Activated CD8-positive, alpha-beta T cell treated with anti-CD3 and anti-CD28 coated beads, Interleukin-2, amount 10 ng/mL, durations not matched to agents 7 days and 5 days (primary cell): ENCODE measurements at places on chromosomes 16 and 17.

DNA sequence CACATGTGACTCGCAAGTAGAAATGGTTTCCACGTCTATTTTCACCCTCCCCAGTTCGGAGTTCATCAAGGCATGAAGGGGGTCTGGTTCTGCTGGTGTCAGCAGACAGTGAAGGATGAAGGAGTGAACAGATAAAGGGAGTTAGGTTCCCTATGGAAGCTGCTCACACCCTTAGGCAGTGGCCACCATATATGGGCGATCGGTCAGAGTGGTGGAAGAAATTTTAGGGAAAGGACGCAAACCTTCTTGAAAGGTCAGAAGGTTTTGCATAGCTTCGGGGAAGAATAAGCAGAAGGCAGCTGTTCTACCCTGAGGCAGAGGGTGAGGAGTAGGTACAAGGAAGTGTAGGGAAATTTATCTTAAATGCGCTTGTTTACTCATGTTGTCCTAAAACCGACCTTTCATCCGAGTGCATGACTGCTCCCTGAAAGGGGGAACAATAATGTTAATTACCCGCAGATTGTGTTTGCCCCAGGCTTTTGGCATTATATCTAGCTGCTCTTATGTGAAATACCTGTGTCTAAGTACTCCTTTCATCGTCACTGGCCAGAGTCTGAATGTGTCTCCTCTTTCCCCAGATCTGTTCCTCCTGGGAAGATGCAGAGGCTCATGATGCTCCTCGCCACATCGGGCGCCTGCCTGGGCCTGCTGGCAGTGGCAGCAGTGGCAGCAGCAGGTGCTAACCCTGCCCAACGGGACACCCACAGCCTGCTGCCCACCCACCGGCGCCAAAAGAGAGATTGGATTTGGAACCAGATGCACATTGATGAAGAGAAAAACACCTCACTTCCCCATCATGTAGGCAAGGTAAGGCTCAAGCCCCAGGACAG is 12.5 kb downstream of the CDH5 start:
- DNase-seq, result no peak
- H3K36me3 ChIP-seq, result no peaks in the 10 kb centered on the region
- H3K4me1 ChIP-seq, result no peaks in the 10 kb centered on the region
- no peak overlapping the region for H3K27ac ChIP-seq

- no peak overlapping the region for H3K4me3 ChIP-seq
- H3K4me1 ChIP-seq, result peaks cover 19% of the 10 kb centered on the region
- H3K27ac ChIP-seq, result peak overlapping the region; percentile 46
Observed at GRCh38 chr17:74452033-74452840, 14.2 kb upstream of the CD300A start.

- H3K4me3 ChIP-seq, result no peak overlapping the region
- no peak for DNase-seq
- H3K36me3 ChIP-seq, result no peaks in the 10 kb centered on the region
- H3K27ac ChIP-seq, result no peak overlapping the region
- H3K4me1 ChIP-seq, result no peaks in the 10 kb centered on the region
- peaks cover 4% of the 10 kb centered on the region for H3K27me3 ChIP-seq
Observed at GRCh38 chr17:64698725-64699124, 36.6 kb upstream of the SMURF2 start.

- H3K4me1 ChIP-seq, result peaks cover 2% of the 10 kb centered on the region
- no peaks in the 10 kb centered on the region for H3K36me3 ChIP-seq
- DNase-seq, result no peak
- peaks cover 25% of the 10 kb centered on the region for H3K27me3 ChIP-seq
- no peak overlapping the region for H3K4me3 ChIP-seq
Observed at GRCh38 chr17:32256012-32256700, 9.5 kb upstream of the RHBDL3 start.

DNA sequence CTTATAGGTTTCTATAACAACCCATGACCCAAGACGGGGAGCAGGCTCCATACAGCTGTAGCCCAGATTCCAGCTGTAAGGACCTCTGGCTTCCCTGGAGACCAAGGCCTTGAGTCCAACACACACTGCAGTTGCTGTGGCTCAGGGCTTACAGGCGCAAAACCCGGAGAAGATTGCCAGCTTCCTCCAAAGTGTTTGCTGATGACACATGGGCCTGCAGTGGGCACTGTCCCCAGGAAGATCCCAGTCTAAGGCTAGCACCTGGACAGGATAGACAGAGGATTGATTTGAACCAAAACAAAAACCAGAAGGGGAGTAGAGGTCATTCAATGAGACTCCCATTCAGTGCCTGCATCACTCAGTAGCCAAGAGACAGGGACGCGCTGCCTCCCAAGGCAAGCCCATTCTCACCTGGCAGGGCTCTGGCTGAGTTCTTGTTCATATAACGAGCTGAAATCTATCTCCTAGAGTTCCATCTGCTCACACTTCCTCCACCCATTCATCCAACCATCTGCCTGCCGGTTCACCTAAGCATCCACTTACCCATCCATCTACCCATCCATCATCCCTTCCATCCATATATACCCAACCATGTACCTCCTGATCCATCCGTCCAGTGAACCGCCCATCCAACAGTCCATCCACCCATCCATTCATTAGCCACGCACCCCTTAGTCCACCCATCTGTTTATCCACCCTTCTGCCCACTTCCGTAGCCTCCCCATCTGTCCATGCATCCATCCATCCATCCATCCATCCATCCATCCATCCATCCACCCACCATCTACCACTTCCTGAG is 10.2 kb downstream of the RAB11FIP4 start:
- H3K27ac ChIP-seq, result no peak overlapping the region
- DNase-seq, result no peak
- no peak overlapping the region for H3K4me3 ChIP-seq
- H3K27me3 ChIP-seq, result peaks cover 6% of the 10 kb centered on the region
- H3K36me3 ChIP-seq, result no peaks in the 10 kb centered on the region
- H3K4me1 ChIP-seq, result no peaks in the 10 kb centered on the region

- no peaks in the 10 kb centered on the region for H3K27me3 ChIP-seq
- H3K36me3 ChIP-seq, result no peaks in the 10 kb centered on the region
- H3K4me3 ChIP-seq, result no peak overlapping the region
- no peak overlapping the region for H3K27ac ChIP-seq
- no peak for DNase-seq
Observed at GRCh38 chr16:6131526-6132050, 1034.0 kb upstream of the EEF2KMT start.

DNA sequence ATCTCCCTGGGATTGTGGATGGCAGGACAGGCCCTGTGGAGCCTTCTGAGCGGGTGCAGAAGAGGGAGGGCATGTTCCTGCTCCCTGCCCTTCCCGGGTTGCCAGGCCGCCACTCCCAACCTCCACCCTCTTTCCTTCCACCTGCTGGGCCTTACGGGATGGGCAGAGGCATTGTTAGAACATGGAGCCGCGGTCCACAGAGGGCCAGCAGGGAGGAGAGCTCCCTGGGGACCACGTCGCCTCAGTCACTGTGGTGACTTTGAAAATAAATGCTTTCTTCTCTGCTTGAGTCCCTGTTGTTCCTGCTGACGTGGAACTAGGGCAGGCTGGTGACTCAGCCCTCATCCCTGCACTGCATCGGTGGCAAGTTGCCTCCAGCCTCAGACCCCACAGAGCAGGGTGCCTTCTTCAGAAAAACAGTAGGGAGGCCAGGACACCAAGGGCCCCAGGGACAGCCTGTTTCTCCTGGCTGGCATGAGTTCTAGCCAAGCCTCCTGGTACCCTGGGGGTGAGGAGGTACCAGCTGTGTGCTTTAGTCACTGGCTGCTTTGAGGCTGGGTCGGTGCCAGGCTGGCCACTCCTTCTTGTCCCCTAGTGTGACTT is 224.9 kb downstream of the SEC14L1 start:
- peaks cover 55% of the 10 kb centered on the region for H3K4me1 ChIP-seq
- H3K27ac ChIP-seq, result no peak overlapping the region
- no peak overlapping the region for H3K4me3 ChIP-seq
- no peak for DNase-seq
- H3K27me3 ChIP-seq, result peaks cover 10% of the 10 kb centered on the region
- no peaks in the 10 kb centered on the region for H3K36me3 ChIP-seq

DNA sequence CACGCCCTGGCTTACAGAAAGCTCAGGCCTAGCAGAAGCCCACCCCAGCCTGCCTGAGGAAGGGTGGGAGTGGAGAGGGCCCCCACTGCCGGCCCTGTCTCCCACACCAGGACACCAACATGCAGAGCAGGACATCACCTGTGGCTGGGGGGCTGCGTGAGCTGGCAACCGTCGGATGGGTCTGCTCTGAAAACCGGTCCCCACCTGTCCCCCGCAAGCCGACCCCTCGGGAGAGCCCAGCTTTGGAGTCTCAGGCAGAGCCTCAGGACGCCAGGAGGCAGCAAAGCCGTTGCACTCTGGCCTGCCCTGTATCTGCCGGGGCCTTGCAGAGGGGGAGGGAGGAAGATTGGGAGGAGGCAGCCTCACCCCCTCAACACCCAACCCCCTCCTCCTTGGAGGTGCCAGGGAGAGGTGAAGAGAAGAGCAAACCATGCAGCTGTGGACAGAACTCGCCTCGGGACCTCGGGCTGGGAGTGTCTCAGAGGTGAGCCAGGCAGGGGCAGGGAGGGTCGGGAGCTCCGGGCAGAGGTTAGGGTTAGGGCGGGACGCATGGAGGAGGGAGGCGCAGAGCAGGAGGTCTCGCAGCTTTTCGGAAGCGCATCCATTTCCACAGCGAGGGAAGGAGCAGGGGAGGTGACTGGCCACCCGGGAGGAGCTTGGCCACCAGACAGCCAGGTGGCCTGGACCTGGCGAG is 30.4 kb upstream of the ZC3H18 start:
- peaks cover 2% of the 10 kb centered on the region for H3K27me3 ChIP-seq
- no peak overlapping the region for H3K27ac ChIP-seq
- no peak overlapping the region for H3K4me3 ChIP-seq
- no peak for DNase-seq

DNA sequence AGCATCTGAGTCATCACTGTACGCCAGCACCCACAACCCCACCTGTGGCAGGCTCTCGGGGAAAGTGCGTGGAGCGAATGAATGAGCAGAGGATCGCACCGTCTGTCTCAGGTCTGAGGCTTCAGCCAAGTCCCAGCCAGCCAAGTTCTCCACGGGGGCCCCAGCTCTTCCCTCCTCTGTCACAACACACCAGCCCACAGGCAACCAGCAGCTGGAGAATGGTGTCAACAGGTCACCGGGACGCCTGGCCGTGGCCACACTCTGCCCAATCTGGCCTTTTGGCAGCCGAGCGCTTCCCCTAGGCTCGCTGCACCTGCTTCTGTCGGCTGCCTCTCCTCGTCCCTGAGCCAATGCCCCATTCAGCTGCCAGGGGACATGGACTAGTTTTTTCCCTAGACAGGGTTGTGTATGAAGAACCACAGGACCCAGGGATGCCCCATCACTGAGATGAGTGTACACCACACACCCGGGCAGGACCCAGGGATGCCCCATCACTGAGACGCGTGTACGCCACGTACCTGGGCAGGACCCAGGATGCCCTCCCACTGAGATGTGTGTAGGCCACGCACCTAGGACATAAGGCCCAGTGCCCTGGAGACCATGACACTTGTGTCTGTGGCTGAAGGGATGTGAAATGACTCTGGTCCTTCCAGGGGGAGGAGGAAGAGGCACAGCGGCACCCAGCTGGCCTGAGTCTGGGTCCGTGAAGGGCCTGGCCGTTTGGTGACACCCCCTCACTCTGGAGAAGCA is 52.8 kb downstream of the ABR start:
- H3K4me1 ChIP-seq, result peaks cover 10% of the 10 kb centered on the region
- peaks cover 2% of the 10 kb centered on the region for H3K27me3 ChIP-seq
- H3K27ac ChIP-seq, result no peak overlapping the region
- H3K4me3 ChIP-seq, result no peak overlapping the region

DNA sequence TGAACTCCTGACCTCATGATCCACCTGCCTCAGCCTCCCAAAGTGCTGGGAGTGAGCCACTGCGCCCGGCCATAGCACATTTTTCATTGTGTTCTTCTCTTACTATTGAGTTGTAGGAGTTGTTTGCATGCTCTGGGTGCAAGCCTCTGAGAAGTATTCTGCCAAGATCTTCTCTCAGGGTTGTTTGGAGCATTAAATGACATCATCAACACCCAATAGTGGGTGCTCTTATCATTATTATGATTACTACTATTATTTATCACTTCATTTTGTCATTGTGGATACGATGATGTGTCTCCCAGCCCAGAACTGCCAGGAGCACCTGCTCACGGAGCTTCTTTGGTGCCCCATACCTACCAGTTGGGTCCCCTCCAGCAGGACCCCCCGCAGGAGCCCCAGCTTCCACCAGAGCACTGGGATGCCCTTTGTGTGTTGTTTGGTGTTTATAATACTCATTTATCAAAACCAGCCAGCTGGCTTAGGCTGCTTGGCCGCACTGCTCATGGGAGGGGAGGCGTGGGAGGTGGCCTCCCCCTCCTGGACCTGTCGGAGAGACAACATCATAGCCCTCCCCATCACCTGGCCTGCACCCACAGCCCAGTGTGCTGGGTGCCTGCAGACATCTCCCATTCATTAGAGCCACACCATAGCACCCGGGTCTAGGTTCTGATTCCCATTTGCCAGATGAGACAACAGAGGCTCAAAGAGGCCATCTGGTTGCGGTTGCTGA is 12.9 kb upstream of the MAP2K3 start:
- no peaks in the 10 kb centered on the region for H3K36me3 ChIP-seq
- DNase-seq, result no peak
- H3K27ac ChIP-seq, result no peak overlapping the region
- H3K4me3 ChIP-seq, result no peak overlapping the region
- H3K4me1 ChIP-seq, result peaks cover 36% of the 10 kb centered on the region
- H3K27me3 ChIP-seq, result no peaks in the 10 kb centered on the region

DNA sequence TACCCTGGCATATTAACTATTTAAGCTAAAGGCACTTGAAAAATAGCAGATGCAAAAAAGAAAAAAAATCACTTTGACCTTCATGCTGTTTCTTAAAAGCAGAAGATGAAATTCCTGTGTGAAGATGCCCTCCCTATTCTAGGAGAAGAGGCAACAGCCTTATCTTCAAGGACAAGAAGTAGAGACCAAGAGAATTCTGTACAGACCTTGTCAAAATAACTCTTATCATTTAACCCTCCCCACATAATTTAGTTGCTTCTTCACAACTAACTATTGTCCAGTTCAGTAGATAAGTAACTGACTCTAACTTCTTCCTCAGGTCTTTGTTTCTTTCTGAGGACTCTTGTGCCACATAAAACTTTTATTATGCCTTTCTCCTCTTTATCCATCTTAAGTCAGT is 72.0 kb upstream of the MARCHF10 start:
- no peaks in the 10 kb centered on the region for H3K36me3 ChIP-seq
- H3K27ac ChIP-seq, result no peak overlapping the region
- no peak for DNase-seq
- peaks cover 25% of the 10 kb centered on the region for H3K27me3 ChIP-seq
- H3K4me1 ChIP-seq, result no peaks in the 10 kb centered on the region
